ENCODE measurements at places on chromosomes 5 and 9.

GRCh38 chr9:128838338-128838737, 8.7 kb upstream of the SPOUT1 start:
- no peak for DNase-seq

DNA sequence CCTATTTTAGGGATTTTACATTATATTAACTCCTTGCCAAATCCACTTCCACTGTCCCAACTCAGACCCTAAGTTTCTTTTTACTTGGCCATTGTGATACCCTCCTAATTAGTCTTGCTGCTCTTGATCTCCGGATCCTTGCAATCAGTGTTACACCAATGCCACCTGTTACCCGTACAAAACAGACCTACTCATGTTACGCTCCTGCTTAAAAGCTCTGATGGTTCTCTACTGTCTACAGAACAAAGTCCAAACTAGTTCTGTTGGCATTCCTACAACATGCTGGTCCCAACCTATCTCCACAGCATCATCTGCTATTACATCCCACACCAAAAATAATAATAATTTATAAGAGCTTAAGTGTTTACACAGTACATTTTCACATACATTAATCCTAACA, 9.8 kb downstream of the ECPAS start:
- no peak for DNase-seq

DNA sequence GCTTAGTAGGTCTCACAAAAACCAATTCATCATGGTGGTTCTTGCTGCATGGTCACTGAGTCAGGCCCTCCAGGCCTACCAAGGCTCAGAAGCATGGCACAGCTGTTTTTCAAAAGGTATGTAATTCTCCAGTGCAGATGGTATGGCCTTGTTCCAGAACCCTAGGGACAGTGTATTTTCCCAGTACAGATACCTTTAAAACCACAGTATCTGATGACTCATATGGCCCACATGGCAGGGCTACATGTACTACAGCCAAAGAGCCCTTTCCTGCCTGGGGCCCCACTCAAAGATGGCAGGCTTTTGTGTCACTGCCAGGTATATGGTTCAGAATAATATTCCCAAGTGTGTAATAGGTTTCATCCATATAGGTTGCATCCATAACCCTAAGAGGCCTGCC, 16.5 kb downstream of the CSF2 start:
- no peak for DNase-seq

DNA sequence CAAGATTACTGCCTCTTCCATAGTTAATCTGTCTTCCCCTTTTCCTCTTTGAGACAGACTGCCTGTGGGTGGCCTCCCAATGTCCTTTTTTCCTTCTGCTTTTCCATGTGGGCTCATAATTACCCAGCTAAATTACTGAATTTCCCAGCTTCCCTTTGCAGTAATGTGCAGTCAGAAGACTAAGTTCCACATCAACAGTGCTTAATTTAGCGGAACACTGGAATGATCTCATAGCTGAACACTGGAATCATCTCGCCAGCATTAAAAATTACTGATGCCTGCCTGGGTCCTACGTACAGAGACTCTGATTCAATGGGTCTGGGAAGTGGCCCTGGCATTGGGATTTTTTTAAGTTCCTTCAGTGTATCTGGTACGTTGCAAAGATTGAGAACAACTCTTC, 84.3 kb downstream of the DNAH5 start:
- DNase-seq: no peak

DNA sequence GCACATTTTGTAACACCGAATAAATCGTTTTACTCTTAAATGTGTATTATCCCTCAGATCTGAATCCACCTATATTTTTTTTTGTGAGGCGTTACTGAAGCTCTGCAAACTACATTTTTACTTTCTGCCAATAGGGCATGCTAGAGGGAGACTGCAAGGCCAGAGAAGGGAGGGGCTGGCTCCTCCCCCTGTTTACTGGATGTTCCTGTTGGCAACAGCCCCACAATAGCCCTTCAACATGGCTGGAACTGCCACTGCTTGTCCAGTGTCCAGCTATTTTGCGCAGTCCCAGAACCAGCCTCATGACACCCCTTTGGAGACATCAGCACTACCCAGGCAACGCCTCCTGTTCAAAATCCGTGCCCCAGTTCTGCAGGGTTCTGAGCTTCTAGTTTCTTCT, 85.4 kb upstream of the MIER3 start:
- DNase-seq: no peak

DNA sequence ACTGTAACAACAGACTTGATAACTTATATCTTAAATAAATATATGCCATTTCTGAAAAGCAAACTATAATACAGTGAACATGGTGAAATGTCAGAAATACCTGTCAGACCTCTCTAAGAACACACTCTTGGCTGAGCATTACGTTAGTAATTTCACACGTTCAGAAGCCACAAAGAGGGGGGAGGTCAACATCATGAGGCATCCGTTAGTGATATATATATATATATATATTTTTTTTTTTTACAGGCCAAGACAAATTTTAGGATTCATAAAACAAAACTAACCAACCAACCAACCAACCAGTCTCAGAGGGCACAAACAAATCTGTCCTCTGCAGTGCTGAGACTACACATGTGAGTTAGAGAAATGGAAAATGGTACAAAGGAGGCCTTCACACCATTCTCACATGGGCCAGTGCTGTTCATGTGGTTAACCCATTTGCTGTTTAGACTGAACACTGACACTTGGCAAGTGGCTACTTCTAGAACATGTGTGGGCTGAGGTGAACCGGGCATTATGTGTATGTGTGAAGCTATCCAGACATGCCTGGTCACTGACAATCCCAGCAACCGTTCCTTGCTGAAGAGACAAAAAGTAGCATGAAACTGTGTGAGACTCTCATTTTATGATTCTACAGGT, 54.5 kb downstream of the ELL2 start:
- DNase-seq: no peak
